T-helper 17 cell (primary cell): ENCODE measurements at places on chromosomes 5 and 9.

- DNase-seq, result no peak
- no peaks in the 10 kb centered on the region for H3K27me3 ChIP-seq
- no peak overlapping the region for H3K27ac ChIP-seq
- peaks cover 2% of the 10 kb centered on the region for H3K36me3 ChIP-seq
- H3K4me3 ChIP-seq, result no peak overlapping the region
- H3K4me1 ChIP-seq, result peaks cover 2% of the 10 kb centered on the region
These were observed 12.9 kb downstream of the FLT4 start for GRCh38 chr5:180636403-180637075.

- H3K4me3 ChIP-seq, result no peak overlapping the region
- no peaks in the 10 kb centered on the region for H3K36me3 ChIP-seq
- no peaks in the 10 kb centered on the region for H3K27me3 ChIP-seq
- no peaks in the 10 kb centered on the region for H3K4me1 ChIP-seq
- no peak for DNase-seq
- H3K27ac ChIP-seq, result no peak overlapping the region
These were observed 217.9 kb upstream of the KLF4 start for GRCh38 chr9:107707428-107707837.

GRCh38 chr5:1594357-1595106 is 70.8 kb upstream of the LPCAT1 start:
- H3K27me3 ChIP-seq, result no peaks in the 10 kb centered on the region
- peak overlapping the region; percentile 78 for H3K4me3 ChIP-seq
- H3K27ac ChIP-seq, result no peak overlapping the region
- peaks cover 3% of the 10 kb centered on the region for H3K4me1 ChIP-seq

GRCh38 chr5:94983861-94984535 is 300.9 kb downstream of the MCTP1 start:
- H3K4me1 ChIP-seq, result no peaks in the 10 kb centered on the region
- no peaks in the 10 kb centered on the region for H3K36me3 ChIP-seq
- no peak overlapping the region for H3K27ac ChIP-seq

GRCh38 chr5:155254399-155254798 is 240.8 kb downstream of the KIF4B start:
- H3K36me3 ChIP-seq, result no peaks in the 10 kb centered on the region
- DNase-seq, result no peak
- no peaks in the 10 kb centered on the region for H3K4me1 ChIP-seq
- no peak overlapping the region for H3K27ac ChIP-seq
- no peaks in the 10 kb centered on the region for H3K27me3 ChIP-seq

GRCh38 chr5:1661311-1661710 is 137.6 kb upstream of the LPCAT1 start:
- H3K27me3 ChIP-seq, result peaks cover 77% of the 10 kb centered on the region
- no peak overlapping the region for H3K27ac ChIP-seq
- peaks cover 18% of the 10 kb centered on the region for H3K4me1 ChIP-seq
- H3K36me3 ChIP-seq, result peaks cover 17% of the 10 kb centered on the region
- H3K4me3 ChIP-seq, result no peak overlapping the region

- H3K36me3 ChIP-seq, result no peaks in the 10 kb centered on the region
- H3K4me1 ChIP-seq, result peaks cover 72% of the 10 kb centered on the region
- no peak for DNase-seq
- peak overlapping the region; percentile 76 for H3K4me3 ChIP-seq
These were observed 8.8 kb downstream of the TENT4A start for GRCh38 chr5:6722015-6722414.

GRCh38 chr5:120256376-120256775 is 207.7 kb upstream of the PRR16 start:
- no peak overlapping the region for H3K4me3 ChIP-seq
- no peaks in the 10 kb centered on the region for H3K4me1 ChIP-seq
- no peak overlapping the region for H3K27ac ChIP-seq
- no peak for DNase-seq

DNA sequence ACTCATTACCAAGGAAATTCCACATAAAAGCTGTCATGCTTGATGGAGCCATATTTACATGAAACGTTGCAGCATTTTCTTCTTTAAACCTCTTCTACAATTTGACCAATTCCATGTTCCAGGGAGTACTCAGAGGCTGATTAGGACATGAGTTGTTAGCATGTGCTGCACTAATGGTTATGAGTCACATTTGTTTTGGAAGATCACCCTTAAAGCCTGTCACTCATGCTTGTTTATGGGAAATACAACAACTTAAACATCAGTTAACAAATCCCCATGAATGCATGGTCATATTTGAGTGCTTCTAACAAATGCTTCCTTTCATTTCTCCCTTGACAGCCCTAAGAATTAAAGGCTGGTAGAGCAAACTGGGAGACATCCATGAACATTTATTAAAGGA is 156.1 kb downstream of the GHR start:
- H3K36me3 ChIP-seq, result no peaks in the 10 kb centered on the region
- H3K4me3 ChIP-seq, result no peak overlapping the region
- H3K27ac ChIP-seq, result no peak overlapping the region
- H3K27me3 ChIP-seq, result peaks cover 32% of the 10 kb centered on the region

GRCh38 chr9:72477930-72478518 is 43.4 kb upstream of the TMC1 start:
- H3K27ac ChIP-seq, result peak overlapping the region; percentile 32
- no peaks in the 10 kb centered on the region for H3K36me3 ChIP-seq
- H3K4me1 ChIP-seq, result peaks cover 21% of the 10 kb centered on the region
- H3K27me3 ChIP-seq, result no peaks in the 10 kb centered on the region

- H3K4me1 ChIP-seq, result peaks cover under 1% of the 10 kb centered on the region
- peaks cover 6% of the 10 kb centered on the region for H3K27me3 ChIP-seq
- no peak for DNase-seq
- no peak overlapping the region for H3K27ac ChIP-seq
- H3K36me3 ChIP-seq, result no peaks in the 10 kb centered on the region
These were observed 10.7 kb upstream of the OR5C1 start for GRCh38 chr9:122777935-122778627.

DNA sequence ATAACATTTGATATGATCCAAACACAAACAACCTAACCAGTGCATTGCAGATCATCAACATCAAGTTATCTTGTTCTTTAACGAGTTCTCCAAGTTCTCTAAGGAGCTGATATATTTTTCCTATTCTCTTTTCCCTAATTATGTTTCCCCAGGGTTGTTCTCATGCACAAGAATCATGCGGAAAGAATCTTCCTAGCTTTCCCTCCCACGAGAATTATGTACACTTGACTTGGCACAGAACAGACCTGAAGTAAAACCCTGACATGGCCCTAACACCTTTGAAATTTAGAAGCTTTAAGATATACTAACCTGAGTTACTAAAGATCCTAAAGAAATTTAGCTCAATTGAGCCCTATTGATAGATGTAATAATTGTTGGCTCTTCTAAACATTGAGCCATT is 110.7 kb upstream of the FST start:
- H3K4me1 ChIP-seq, result no peaks in the 10 kb centered on the region
- H3K36me3 ChIP-seq, result no peaks in the 10 kb centered on the region
- H3K27ac ChIP-seq, result no peak overlapping the region
- peaks cover 5% of the 10 kb centered on the region for H3K27me3 ChIP-seq
- DNase-seq, result no peak

GRCh38 chr5:84231433-84231832 is 153.2 kb downstream of the EDIL3 start:
- no peaks in the 10 kb centered on the region for H3K27me3 ChIP-seq
- no peak for DNase-seq
- H3K36me3 ChIP-seq, result no peaks in the 10 kb centered on the region
- no peak overlapping the region for H3K4me3 ChIP-seq

DNA sequence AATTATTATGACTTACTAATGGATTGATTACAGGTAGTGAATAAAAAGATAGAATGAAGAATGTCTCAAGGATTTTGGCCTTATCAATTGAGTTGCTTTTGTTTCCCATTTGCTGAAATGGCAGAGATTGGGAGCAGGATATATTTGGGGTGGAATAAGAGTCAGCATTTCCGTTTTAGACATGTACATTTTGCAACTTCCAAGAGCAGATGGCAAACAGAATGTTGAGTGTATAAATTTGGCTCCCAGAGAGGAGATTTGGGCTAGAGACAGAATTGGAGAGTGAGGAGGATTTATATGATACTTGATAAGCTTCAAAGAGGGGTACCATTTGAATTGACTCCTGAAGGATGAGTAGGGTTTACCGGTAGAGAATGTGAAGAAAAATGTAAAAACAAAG is 437.9 kb upstream of the PAPPA start:
- H3K36me3 ChIP-seq, result no peaks in the 10 kb centered on the region
- no peak overlapping the region for H3K4me3 ChIP-seq
- H3K27ac ChIP-seq, result no peak overlapping the region
- no peak for DNase-seq

GRCh38 chr5:142680605-142681259 is 5.2 kb downstream of the FGF1 start:
- no peak overlapping the region for H3K4me3 ChIP-seq
- H3K27me3 ChIP-seq, result peaks cover 13% of the 10 kb centered on the region
- no peak overlapping the region for H3K27ac ChIP-seq
- H3K36me3 ChIP-seq, result no peaks in the 10 kb centered on the region
- no peak for DNase-seq
- peaks cover 2% of the 10 kb centered on the region for H3K4me1 ChIP-seq
